T-helper 17 cell (primary cell): ENCODE measurements at places on chromosomes 7 and 10.

DNA sequence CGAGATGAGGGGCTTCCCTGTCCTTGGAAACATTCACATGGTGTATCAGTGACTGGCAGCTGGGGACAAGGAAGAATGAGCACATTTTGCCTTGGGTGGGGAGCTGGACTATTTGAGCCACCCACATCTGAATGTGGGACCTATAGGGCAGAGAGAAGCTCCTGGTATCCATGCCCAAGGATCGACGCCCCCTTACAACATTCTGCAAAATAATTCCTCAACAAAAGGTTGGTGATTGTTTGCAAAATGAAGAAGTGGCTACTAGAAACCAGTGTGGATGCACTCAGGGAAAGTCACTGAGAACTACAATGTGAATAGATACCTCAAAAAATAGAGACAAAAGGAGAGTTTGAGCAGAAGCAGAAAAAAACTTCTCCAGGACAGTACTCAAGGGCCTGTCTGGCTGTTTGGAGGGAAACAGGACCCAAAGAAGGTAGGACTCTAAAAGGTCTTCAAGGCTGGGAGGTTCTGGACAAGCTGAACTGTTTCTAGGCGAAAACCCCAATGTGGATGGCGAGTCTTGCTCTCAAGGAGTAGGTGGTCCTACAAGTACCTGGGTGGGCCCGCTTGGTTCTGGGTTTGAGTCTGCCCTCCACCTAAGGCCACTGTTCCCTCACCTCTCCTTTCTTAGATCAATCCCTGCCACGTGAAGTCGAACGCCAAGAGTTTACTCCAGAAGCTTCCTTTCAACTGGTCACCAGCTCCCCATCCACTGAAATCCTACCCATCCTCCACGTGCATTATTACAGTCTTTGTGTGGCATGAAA lies 125.0 kb upstream of the ZNF746 start:
- no peak for DNase-seq

GRCh38 chr7:44650242-44650641 lies 43.8 kb downstream of the OGDH start:
- DNase-seq = no peak

DNA sequence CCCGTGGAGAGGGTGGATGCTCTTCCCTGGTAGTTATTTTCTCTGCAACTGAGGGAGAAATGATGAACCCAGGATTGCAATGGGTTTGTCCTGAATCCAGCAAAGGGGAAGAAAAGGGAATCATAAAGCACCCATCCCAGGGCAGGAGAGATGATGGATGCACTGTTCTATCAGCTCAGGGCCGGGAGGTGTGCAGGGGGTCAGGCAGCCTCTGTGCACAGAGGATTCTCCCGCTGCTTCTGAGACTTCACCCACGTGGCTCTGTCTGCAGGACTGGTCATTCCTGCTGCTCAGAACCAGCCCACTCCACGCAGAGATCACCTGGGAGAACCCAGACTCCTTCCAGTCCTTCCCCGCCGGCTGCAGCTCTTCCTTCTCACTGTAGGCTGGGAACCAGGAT lies 70.7 kb downstream of the RBAK start:
- no peak for DNase-seq

DNA sequence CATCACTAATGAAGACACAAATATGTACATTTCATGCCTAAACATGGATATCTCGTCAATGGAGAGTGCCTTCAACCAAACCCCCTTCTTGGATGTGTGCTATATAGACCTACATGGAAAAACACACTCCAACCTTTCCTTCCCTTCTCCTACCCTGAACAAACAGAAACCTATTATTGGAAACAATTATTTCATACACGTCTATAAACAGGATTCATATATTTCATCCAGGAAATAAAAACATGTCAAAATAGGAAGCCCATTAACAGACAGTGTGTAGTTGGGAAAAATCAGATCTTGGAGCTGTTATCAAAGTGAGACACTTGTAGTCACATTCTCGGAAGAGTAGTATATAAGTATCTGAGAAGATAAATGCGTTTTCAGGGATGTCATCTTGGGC lies 81.1 kb downstream of the NRP1 start:
- no peak for DNase-seq

GRCh38 chr10:104928734-104929133 lies 287.6 kb downstream of the SORCS3 start:
- DNase-seq = no peak

DNA sequence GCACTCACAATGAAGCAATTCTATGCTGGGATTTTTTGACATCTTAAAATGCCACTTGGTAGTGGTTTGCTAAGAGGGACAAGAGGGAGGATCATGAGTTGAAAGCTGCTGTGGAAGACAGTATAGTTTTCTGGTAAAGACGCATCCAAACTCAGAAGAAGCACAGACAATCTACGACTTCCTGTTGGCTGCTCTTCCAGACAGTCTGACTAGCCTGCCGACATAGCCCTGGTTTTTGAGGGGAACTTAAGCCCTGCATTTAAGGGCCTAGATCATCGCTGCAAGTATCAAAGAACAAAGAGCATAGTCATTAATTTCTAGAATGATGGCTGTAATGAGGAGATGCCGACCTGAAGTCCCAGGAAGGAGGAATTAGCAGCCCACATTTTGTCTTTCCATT lies 99.9 kb upstream of the IKZF1 start:
- no peak for DNase-seq

DNA sequence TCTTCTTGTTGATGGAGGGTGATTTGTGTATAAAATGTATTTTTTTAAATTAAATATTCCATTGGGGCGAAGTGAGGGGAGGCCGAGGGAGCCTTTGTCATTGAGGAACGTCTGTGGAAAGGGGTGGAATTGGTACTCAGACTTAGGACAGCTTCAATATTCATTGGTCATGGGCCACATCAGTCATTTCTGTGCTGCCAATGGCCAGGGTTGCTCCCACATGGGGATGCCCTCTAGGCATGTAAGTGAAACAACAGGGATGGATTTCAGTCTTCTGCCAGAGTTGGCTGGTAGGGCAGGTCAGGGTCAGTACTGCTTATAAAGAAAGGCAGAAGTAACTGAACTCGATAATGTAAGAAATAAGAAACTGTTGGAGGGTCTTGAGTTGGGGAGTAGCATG lies 47.2 kb downstream of the NEURL1 start:
- DNase-seq = no peak

- DNase-seq = no peak
Measured at GRCh38 chr10:34522546-34522945, 292.6 kb downstream of the PARD3 start.

DNA sequence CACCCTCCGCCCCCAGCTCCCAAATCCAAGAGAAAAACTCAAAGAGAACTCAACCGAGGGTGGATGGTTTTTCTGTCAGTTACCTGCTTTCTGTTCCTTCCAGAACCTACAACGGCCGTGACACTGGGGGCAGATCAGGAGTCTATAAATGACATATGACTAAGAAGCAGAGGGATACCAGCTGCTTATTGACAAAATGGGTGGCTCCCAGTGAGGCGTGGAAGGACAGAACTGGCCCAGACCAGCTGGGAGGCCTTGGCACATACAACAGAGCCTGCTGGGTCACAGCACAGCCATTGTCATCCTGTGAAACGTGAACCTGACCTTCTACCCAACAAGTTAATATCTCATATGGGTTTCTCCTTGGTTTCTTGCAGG lies 84.3 kb upstream of the ADRB1 start:
- no peak for DNase-seq

GRCh38 chr7:140719721-140720120 lies 23.2 kb downstream of the NDUFB2 start:
- DNase-seq = no peak

DNA sequence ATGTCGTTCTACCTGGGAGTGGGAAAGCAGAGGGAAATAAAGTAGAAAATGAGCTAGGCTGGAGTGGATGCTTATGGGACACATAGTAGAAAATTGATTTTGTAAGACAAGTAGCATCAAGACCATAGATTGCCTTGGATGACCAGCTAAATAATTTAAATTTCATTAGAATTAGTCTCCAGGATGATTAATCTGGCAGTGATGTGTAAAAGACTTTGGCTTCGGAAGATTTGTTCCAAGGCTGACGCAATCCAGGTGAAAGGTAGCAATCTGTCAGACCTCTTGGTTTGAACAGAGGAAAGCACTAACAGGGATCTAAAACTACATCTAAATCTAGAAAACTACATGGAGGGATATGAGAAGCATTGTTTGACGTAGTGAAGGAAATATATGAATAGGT lies 236.5 kb downstream of the ARL4A start:
- DNase-seq = no peak

DNA sequence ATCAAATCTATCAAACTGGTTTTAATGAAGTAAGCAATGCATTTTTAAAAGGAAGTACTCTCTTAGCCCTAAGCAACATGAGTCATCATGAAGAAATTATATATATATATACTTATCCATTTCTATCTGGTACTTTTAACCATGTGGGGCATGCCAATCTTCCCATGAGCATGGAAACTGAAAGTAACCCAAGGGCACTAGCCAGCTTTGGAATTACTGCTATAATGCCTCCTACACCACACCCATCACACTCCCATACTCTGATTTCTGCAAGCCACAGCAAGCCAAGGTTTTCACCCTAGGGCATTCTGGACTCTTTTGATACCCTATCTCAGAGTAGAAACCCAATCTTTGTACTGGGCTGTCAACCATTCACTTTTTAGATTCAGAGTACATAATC lies 204.6 kb downstream of the IMMP2L start:
- no peak for DNase-seq

- DNase-seq = no peak
Measured at GRCh38 chr10:66799474-66799873, 126.4 kb upstream of the LRRTM3 start.

- DNase-seq = no peak
Measured at GRCh38 chr10:112365014-112365432, 8.9 kb upstream of the ACSL5 start.
